Activated naive CD4-positive, alpha-beta T cell treated with anti-CD3 and anti-CD28 coated beads, Interleukin-2, amount 10 ng/mL, durations not matched to agents 5 hours and 36 hours (primary cell): ENCODE measurements at places on chromosomes 7 and 10. TPM values are rescaled to one million over a fixed set of nuclear protein-coding genes. Genes with fewer than 3 reads are reported as not detected.

OR6B1 gene
- not detected for total RNA-seq

NKX1-2 gene
- not detected for total RNA-seq

PTPRZ1 gene
- total RNA-seq: not detected

NUTM2A gene
- 0.50 TPM for total RNA-seq

BEND7 gene
- not detected for total RNA-seq

NRCAM gene
- 0.40 TPM for total RNA-seq

SLC26A3 gene
- total RNA-seq: not detected

CABCOCO1 gene
- total RNA-seq: not detected

BICC1 gene
- not detected for total RNA-seq

SFTPA2 gene
- total RNA-seq: not detected
